Activated naive CD4-positive, alpha-beta T cell (primary cell): ENCODE measurements at places on chromosomes 4 and X.

DNA sequence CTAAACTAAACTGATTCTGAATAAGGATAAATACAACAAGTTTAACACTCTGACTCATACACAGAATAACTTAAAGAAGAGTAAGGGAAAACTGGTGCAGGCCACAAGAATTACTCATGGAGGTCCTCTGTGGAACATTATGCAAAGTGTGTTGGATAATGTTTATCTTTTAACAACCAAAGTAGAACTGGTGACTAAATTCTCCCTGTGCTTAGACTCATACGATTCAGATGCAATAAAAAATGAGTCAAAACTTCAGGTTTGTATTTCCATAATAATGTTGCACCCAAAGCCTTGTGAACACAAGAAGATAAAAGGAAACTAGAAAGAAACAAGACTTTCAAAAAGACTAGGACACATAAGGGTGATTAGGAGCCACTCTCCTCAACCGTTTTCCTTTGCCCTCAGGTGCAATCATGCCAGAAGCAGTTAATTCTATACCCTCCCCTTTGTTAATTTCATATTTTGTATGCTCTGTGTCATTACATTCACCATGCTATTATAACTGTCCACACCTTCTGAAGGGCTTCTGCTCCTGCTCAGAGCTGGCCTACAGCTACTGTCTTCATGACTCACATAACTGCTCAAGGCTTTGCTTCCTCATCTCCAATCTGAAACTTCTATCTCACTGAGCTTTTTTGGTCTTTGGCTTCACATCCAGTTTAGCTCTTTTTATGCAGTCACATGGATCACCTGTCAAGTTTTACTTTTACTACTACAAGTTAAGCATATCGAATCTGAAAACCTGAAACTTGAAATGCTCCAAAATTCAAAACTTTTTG, 60.2 kb downstream of the KCNIP4 start:
- no peak for DNase-seq

DNA sequence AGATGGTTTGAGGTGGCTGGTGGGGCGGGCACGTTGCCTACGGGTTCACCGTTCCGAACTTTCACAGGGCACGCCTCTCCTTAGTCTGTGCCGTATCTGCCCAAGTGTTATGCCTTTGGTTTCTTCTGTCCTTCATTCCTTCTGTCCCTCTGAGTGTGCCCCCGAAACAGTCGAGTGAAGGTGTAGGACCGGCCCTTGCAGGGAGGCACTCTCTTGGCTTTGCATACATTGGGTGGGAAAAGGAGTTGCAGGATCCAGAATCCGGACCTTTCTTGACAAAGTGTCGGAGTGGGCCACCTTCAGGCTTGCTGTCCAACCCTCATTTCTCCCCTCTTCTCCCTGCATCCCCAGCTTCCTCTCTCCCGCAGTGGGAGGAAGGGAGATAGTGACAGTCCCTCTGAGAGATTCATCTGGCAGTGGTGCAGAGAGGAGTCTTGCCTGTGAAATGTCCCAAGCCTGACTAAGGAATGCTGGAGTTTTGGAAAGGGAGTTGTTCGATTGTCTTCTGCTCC, 569 bp downstream of the ARFIP1 start:
- no peak for DNase-seq

DNA sequence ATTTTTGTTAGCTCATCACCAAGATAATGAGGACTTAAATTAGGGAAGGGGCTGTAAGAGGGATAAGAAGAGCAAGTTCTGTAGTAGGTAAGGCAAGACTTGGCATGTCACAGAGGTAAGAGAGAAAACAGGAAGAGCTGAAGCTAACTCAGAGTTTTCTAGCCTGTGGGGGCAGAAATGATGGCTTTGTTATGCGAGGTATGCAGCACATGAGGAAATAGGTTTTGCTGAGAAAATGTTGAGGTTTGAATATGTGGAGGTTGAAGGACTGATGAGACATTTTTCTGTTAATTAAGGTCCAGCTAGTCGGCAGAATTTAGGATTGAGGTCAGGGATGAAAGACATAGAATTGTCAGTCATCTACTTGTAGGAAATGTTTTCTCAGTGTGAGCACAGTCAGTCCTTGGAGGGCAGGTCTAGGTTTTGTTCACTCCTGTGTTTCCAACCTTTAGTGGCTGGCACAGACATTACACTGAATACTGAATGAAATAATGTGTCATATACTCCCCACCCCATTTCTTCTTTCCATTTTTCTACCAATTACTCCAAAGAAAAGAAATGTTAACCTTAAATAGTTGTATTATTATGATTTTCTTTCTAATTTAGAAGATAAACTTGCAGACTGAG, 154.0 kb upstream of the AADAT start:
- DNase-seq, result no peak

- DNase-seq, result no peak
Observed at GRCh38 chr4:26942871-26943270, 82.2 kb downstream of the STIM2 start.

- DNase-seq, result no peak
Observed at GRCh38 chrX:40207626-40208025, 109.9 kb upstream of the BCOR start.

DNA sequence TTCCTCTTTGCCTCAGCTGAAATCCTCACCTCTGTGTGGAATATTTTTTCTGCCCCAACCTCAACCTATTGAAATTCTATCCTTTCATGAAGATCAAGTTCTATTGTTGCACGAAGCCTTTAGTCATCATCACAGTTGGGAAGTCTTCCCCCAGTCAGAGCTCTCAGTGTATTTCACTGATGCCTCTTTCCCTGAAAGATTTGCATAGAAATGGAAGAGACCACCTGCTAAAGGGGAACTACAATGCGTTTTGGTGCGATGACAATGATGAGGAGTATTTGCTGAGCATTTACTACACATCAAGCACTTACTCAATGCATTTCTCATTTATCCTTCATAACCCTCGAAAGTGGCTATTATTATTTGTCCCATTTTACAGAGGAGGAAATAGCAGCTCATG, 151.2 kb upstream of the KLF3 start:
- no peak for DNase-seq

DNA sequence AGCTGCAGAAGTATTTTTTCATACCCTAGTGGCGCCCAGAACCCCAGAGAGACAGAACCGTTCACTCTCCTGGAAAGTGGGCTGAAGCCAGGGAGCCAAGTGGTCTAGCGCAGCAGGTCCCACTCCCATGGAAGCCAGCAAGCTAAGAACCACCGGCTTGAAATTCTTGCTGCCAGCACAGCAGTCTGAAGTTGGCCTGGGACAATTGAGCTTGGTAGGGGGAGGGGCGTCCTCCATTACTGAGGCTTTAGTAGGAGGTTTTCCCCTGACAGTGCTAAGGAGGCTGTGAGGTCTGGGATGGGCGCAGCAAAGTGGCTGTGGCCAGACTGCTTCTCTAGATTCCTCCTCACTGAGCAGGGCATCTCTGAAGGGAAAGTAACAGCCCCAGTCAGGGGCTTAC, 84.5 kb upstream of the ATXN3L start:
- DNase-seq, result no peak

DNA sequence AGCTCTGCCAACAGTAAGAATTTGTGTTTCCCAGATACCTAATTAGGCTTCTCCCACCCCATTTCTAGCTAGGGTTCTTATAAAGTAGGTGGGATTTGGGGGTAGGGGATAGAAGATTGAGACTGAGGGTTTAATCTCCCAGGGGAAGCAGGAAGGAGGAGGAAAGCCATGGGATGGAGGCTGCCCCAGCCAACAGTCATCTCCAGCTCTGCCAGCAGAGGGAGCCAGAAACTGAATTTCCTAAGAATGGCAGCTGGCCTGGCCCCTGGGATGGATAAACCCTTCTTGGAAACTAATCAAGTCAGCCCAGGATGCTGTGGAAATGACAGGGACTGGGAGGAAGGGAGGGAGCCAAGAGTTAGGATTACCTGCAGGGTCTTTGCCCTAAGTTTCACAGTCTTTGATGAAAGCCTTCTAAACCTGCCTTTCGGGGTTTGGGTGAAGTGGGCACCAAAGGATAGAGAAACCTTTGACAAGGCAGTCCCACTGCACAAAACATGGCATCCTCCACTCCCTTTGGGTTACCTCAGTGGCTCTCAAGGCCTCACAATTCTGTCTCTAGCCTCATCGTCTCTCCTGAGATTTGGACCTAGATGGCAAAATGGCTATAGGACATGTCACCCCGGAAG, 6.7 kb upstream of the ERCC6L start:
- peak; percentile 1 for DNase-seq

GRCh38 chr4:1973661-1974060, 35.1 kb downstream of the NELFA start:
- no peak for DNase-seq

DNA sequence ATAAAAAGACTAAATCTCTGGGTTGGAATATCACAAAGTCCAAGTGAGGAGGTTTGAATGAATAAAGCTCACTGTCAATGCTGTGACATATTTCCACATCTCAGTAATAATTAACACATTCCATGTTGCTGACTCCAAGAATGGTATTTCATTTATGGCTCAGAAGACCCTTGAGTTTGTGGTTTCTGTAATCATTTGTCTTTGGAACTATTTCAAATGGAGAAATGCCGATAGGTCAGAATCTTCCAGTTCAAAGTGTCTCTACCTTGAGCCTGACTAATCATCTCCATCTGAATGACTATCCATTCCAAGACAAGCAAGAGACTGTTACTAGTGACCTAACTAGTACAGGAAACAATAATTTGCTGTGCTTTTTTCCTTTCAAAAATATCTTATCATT, 24.2 kb upstream of the SLC2A9 start:
- DNase-seq, result no peak

DNA sequence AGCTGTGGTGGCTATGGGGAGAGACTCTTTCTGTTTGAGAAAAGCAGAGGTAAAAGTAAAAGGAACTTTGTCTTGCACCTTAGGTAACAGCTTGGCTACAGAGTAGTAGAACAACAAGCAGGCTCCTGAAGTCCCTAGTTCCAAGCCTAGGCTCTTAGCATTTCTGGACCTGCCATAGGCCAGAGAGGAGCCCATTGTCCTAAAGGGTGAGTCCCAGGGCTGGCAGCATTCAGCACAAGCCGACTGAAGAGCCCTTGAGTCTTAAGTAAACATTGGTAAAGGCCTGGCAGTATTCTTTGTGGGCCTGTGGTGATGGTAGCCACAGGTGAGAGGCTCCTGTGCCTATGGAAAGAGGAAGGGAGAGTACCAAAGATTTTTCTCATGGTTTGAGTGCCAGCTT, 38.2 kb downstream of the CSN3 start:
- no peak for DNase-seq

DNA sequence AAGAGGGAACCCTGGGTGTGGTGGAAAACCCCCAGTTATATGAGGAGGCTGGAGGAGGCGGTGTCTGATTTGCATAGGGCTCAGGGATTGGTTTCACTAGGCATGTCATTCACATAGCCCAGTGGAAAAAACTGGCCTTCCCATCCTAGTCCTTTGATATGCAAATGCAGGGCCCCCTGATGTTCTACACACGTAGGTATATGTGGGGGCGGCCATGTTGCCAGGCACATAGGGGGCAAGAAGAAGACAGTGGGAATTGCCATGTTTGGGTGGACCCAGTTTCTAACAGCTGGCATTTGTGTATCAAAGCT, 34.0 kb upstream of the ENPP6 start:
- no peak for DNase-seq

DNA sequence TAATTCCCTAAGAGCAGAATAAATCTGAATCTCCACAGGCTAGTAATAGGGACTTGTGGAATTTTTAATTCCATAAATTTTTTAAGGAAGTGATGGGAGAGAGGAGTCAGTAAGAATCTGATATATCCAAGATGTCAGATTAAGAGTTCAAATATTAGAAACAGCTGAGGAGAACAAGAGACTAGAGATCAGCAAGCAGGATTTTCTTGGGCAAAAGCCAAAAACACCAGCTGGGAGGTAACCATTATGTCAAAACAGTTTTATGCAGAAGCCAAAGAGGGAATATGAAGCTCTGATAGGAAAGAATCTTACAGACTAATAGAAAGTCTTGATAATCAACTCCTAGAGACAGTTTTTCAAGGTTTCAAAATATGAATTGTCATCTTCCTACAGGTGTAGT, 72.2 kb upstream of the RBPJ start:
- DNase-seq, result no peak

DNA sequence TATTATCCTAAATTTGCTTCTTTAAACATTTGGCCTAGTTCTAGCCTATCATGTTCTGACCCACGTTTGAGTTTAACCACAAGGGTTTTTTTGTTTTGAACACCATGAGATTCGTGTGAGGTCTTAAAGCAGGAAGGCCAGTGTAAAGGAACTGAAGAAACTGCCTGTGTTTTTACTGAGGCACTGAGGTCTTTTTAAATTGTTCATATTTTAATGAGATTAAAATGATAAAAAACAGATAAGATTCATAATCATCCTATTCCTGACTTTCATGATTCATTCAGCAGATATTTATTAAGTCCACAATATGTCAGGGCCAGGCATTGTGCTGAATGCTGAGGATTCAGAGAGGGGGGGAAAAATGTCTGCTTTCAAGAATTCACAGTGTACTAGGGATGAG, 3.2 kb downstream of the RPS6KA3 start:
- DNase-seq, result no peak

DNA sequence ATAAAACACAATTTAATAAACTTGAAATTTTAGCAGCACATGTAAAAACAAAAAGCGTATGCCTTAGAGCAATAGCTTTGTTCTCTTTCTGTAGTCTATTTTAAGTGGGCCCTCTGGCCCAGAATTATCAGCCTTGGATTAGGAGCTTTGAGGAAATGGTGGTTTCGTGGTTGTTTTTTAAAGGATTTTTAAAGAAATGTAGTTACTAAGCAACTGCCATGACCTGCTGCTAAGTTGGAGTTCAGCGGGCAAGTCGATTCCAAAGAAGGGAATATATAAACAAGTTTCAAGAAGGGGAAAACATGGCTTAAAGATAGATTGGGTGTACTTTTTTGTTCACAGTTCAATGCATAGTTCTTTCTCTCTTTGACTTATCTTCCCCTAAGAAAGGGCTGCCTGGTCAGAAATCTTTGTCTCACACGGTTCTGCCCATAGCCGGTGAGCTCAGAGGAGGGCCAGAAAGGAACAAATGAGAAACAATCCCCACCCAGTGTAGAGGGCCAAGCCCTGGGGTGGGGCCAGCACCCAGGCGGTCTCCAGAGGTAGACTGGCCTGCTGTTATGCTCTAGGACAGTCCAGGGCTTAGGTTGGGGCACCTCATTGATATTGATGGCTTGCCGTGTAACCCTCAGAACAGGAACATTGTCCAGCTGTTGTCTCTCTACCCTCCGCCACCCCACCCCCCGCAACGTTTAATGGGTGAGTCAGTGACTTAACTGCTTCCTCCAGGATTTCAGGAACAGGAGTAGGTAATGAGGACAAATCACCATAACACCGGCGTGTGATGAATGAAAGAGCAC, 32.5 kb downstream of the DLG3 start:
- DNase-seq, result no peak

GRCh38 chr4:2269206-2269531, 7.3 kb upstream of the MXD4 start:
- no peak for DNase-seq

GRCh38 chr4:15868111-15868510, 70.4 kb downstream of the FGFBP1 start:
- DNase-seq, result no peak

- no peak for DNase-seq
Observed at GRCh38 chr4:174204164-174204831, 79.2 kb downstream of the FBXO8 start.

DNA sequence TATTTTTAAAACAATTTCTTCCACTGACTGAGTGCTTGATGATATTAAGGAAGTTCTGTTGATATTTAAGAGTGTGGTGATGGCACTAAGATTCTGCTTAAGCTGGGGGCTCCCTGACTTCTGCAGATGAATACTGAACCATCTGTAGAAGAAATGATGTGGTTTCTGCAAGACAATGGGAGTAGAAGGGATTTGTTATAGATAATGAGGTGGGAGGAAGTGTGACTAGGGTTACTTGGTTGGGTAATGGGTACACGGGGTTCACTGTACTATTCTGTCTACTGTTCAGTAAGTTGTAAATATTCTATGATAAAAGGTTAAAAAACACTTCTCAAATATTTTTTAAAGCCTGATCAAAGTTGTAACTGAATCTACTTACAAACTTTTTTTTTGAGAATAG, 60.9 kb upstream of the TXK start:
- no peak for DNase-seq
